ENCODE measurements at places on chromosomes 2 and 18.
A peak's percentile ranks its signal among the peaks of the same experiment; 100 is the strongest.

- no peak for DNase-seq
Measured at GRCh38 chr2:135586148-135586547, 54.9 kb downstream of the R3HDM1 start.

- no peak for DNase-seq
Measured at GRCh38 chr2:237568121-237568660, 1.8 kb downstream of the PRLH start.

DNA sequence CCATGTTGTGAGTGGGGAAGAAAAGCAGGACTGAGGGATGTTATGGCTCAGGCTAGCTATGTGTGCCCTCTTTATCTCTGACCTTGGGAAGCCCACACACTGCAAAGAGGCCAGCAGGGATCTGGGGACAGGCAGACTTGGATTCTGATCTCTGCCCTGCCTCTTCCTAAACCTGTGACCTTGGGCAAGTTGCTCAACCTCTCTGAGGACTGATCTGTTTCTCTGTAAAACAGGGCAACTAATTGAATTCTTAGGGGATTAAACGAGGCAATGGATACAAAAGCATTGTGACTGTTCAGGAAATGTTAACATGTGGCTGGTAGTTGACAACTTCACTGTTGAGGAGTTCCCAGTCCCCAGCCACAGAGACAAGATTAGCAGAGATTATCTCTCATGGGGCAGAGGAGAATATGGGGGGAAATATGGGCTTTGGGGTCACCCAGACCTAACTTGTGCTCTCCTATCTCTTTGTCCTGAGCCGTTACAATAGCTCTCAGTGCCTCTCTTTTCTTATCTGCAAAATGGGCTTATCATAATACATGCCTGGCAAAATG, 184.7 kb upstream of the GLI2 start:
- no peak for DNase-seq

- peak; percentile 69 for DNase-seq
Measured at GRCh38 chr2:119367472-119368099, 809 bp downstream of the DBI start.

- DNase-seq = no peak
Measured at GRCh38 chr2:173865971-173866873, 99.0 kb downstream of the SP3 start.

DNA sequence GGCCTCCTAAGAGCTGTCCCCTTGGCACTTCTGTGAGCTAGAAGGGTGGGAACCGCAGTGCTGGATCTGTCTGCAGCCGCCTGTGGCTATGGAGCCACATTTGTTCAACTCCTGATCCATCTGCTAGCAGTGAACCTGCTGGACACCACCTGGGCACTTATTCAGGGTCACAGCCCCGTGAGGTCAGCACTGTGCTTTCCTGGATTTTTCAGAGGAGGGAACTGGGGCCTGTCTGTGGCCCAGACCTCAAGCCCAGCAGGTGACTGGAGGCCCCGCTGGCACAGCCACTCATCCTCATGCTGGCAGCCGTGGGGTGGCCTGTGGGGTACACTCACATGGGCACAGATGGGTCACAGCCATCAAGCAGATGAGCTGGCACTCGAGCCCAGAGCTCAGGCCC, 155.3 kb downstream of the TFCP2L1 start:
- DNase-seq = no peak

DNA sequence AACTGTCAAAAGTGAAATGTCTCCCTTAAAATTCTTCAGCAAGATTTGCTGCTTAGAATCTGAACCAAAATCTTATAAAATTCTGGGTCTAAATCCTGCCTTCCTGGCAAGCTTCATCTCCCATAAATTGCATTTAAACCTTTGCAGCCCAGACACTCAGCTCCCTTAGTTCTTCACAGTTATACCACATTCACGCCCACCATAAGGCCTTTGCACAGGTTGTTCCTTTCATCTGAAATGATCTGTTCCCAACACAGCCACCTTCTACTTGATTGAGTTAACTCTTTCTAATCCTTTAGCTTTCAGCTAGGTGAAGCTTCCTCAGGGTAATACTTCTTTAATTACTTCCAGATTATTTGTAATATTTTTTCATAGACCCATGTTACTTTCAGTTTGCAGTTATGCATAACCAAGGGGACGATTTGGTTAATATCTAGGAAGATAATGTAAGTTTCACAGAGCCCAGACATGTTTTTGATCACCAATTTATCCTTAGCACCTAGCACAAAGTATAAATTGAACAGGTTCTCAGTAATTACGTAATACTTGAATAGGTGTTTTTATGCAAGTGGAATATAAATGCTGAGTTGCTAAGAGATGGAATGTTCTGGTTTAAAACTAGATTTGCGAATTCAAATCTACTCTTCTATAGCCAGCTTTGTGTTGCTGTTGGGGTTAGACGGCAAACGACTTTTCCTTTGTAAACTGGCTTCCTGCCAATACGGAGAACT, 779.7 kb upstream of the PKDCC start:
- DNase-seq = no peak

DNA sequence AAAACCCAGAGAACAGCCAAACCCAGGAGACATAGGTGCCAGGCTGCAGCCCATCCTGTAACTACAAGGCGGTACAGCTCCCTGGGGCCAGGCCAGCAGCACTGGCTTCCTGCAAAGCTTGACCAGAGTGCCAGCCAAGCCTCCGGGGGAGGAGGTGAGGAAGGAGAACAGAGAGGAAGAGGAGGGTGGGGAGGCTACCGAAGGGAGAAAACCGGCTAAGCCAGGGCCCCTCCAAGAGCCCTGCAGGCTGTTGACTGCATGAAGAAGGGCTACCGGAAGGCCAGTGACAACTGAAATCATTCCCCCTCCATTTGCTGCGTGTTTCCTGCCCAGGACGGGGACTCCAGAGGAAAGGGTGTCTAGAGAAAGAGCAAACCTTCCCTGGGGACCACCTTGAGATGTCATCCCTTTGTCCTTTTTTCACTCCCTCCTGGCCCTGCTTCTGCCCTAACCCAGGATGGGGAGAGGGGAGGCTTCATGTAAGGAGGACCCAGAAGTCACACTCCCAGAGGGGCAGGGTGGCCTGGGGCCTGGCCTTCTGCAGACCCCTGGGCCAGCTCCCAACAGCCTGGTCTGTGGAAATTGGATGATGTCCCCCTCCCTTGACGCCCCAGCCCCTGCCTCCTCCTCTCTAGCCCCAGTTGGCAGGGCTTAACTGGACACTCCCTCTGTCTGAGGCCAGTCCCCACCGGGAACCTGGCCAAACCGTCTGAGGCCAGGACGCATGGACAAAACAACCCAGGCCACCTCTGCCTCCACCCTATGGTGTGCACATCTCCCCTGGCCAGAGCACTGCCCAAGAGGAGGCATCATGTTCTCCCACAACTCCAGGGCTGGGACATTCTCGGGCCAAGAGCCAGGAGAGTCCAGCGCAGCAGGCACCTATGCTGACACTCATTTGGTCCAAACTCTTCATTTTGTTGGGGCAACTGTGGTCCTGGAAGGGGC, 207.8 kb downstream of the CYP26B1 start:
- no peak for DNase-seq

- DNase-seq = no peak
Measured at GRCh38 chr2:46814160-46814961, 101.2 kb downstream of the MCFD2 start.

DNA sequence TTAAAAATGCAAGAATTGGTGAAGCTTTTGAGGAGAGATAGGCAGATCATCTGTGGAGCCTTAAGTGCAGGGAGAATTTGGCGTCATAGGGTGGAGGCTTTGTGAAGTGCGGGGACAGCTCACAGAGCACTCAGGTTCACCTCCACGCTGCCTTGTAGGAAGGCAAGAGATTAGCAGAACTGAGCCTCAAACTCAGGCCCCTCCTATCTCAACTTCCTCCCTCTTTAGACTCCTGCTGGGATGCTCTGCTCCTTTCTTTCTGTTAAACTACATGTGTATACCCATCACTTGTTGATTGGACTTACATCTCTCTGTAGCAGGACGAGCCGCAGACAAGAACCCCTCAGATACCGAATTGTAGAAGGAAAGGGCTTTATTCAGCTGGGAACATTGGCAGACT, 422.2 kb downstream of the SETBP1 start:
- DNase-seq = no peak

GRCh38 chr18:12726331-12726730, 23.5 kb downstream of the PSMG2 start:
- no peak for DNase-seq

- DNase-seq = no peak
Measured at GRCh38 chr2:41782306-41783158, 265.3 kb upstream of the PKDCC start.

DNA sequence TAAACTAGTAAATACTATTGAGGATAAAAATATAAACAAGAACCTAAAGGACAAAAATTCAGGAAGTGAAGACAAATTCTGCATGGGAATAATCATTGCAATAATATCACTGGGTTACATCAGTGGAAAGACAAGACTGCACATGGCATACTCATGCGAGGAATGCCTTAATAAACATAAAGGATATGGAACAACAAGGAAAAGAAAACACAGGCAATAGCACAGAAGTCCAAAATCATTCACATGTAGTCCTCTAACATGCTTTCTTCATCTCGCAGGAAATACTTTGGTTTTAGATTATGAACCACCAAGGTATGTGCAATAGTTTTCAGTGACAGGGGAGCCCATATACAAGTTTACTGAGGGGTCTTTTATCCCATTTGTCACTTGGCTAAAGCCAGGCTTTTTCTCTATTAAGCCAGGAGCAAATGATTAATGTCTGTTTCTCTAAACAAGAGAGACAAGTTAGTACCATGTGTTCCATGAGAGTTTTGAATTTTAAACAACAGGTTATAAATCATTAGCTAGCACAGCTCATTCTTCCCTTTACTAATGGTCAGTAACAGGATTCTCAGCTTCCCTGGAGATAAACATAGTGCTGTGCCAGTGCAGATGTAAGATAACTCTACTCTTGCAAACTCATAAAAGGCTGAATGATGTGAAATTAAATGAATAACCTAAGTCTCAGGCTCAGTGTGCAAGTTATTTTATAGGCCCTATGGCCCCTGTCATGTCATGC, 353.6 kb upstream of the FSIP2 start:
- DNase-seq = no peak

- no peak for DNase-seq
Measured at GRCh38 chr18:58991167-58991798, 126.6 kb downstream of the ZNF532 start.

DNA sequence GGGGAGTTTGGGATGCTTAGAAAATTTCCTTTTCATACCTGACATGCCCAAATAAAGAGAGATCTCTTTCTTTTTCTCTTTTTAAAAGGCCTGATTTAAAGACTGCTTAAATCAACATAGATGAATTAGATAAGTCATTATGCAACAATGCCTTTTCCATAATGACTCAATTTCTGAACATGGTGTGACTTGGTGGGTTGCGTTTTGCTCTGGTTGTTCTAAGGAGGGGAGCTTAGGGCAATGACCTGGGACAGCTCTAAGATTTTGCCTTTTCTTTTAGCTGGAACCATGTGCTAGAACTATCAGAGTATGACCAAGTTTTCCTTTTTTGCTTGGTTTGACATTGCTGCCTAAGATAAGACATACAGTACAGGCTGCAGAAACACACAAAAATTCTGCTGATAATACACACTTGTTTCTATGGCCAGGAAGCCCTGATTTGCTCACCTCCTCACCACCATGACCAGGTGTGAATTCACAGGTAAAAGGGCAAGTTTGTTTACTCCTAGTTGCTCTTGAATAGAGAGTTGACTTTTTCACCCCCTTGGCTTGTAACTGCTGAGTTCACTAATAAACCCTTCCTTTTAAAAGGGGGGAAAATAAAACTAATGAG, 58.1 kb upstream of the IL1RL1 start:
- no peak for DNase-seq

DNA sequence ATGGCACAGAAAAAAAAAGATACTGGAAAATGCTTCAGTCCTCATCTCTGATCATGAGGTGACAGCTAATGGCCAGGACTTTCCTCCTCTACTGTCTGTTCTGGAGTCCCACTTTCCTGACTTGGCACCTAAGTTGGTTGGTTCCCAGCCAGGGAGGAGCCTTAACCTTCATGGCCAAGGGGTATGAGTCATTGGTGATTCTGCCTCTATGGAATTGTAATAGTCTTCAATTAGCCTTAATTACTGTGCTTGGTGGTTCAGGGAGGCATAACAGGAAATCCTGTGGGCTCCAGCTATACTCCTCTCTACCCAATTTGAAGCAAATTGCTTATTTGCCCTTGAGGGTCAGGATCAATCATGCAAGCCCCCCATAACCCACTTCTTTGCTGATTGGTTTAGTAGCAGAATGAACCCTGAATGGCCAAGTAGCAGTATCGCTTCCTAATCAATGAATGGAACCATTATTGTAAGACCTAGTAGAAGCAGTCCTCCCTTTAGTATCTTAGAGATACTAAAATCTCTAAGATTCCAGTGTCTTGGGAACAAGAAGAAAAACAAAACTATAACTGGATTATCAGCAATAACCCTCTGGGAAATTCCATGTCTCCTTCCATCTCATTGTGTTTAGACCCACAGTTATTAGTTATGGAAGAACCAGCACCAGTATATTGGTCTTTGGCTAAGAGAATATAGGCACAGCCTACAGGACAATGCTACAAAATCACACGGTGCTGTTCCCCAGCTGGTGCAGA, 109.0 kb downstream of the COL6A3 start:
- DNase-seq = no peak

DNA sequence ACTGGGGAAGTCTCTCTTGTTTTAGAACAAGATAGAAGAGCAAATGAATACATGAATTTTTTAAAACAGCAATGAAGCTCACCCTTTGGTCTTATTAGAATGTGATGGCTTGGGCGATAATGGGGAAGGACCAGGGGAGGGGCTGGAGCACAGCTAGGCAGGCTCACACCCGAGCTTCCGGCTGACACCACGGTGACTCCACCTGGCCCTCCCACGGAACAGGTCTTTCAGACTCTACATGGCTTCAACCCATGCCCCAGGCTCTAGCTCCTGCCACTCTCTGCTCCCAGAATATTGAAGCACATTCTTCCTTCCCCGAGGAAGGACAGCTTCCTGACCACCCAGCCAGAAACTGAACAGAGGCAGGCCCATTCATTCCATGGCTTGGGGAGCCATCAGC, 127.5 kb upstream of the AGAP1 start:
- DNase-seq = no peak

DNA sequence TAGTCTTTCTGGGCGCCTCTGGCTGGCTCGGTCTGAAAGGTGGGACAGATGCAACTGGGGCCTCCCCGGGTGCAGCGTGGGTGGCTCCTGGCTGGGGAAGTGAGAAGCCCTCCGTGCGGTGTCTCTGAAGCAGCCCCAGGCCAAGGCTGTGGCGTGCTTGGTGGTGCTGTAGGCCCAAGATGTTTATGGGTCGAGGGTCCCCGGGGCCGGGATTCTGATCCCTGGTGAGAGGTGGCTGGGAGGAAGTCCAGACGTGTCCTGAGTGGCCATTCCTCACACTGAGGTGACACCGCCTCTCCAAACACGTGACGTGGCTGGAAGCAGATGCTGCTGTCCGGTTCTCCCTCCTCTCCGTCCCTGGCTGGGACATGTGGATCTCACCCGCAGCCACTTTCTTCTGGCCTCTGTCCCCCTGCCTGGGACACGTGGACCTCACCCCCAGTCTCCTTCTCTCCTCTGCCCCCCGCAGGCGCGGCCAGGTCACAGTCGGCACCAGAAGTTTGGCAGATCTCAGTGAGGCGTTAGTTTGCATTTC, 12.6 kb downstream of the RTP5 start:
- DNase-seq = no peak

DNA sequence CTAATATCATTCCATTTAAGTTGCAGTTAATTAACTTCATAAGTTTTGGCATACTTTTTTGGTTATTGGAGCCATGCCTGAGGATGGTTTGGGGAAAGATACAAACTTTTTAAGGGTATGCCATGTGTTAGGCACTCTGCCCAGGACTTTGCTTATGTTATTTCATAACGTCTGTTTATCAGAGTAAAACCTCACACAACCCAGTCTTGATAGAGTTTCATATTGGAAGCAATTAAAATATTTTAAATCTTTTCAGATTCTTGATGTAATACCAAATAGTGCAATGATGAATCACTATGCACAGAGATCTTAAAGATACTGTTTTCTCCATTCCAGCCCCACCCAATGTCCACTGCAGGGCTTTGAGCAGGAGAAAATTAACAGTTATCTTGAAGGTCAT, 529.1 kb upstream of the HNMT start:
- no peak for DNase-seq
